ENCODE measurements at places on chromosomes 6 and 20. TPM values are rescaled to one million over a fixed set of nuclear protein-coding genes. Genes with fewer than 3 reads are reported as not detected.

- no peak for DNase-seq
Measured at GRCh38 chr6:53107091-53107490, 41.5 kb downstream of the GCM1 start.

Gene TUBB2B
- total RNA-seq = 6.7 TPM

Gene LCA5
- 4.9 TPM for total RNA-seq

- no peak for DNase-seq
Measured at GRCh38 chr6:117280922-117281321, 15.6 kb downstream of the VGLL2 start.

- DNase-seq = no peak
Measured at GRCh38 chr20:61931476-61932198, 134.0 kb downstream of the TAF4 start.

Gene TMEM14B
- total RNA-seq = 47.7 TPM

Gene FRK
- total RNA-seq = 0.05 TPM

DNA sequence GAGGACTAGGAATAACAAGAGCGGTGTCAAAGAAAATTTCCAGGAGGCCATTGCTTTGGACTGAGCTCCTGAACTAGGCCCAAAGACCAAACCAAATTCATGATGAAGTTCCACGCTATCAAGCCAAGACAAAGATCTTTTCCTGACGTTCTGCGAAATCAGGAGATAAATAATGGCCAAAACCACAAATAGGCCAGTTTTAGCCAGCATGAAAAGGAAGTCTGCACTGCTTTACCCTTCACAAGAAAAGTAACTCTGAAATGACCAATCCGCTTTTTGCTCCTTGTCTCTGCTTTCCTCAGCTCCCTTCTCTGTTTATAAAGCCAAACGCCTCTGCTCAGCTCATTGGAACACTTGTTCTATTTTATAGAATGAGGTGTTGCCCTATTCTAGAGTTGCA, 6.7 kb downstream of the NCOA5 start:
- no peak for DNase-seq

DNA sequence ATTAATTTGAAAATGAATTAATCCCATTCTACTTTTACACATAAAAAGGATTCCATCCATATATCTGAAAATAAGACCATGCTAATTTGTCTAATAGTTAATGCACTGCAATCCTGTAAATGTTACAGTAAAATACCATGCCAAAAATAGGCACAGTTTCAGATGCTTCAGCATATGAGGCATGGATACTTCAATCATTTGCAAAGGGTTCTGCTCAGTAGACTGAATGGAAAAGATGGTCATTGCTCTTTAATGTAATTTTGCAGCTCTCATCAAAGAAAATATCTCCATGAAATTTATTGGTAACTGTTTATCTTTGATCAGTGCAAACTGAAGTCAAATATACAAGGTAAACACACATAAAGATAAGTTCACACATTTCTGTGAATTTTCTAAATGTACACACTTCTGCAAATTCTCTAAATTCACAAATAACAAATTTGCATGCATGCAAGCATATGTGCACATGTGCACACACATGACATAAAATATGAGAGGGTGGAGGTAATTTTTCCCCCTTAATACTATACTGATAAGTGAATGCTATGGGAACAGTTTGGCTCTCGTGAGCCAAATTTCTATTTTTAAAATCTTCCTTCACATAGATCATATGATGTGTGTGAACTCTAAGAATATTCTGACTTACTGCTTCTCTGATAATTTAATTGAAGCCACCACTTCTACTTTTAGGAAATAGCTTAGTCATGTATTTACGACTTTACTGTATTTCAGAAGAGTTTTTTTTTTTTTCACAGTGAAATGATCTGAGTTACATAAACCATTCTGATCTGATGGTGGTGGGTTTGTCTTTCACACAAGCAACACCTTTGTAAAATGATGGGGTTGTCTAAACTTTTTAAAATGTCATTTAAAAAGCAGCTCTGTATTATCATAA, 996.8 kb upstream of the CITED2 start:
- DNase-seq = no peak

- DNase-seq = no peak
Measured at GRCh38 chr20:998231-998830, 3.8 kb downstream of the RSPO4 start.

- DNase-seq = no peak
Measured at GRCh38 chr6:38137608-38138265, 318.2 kb downstream of the ZFAND3 start.

Gene ARMH2
- not detected for total RNA-seq

DNA sequence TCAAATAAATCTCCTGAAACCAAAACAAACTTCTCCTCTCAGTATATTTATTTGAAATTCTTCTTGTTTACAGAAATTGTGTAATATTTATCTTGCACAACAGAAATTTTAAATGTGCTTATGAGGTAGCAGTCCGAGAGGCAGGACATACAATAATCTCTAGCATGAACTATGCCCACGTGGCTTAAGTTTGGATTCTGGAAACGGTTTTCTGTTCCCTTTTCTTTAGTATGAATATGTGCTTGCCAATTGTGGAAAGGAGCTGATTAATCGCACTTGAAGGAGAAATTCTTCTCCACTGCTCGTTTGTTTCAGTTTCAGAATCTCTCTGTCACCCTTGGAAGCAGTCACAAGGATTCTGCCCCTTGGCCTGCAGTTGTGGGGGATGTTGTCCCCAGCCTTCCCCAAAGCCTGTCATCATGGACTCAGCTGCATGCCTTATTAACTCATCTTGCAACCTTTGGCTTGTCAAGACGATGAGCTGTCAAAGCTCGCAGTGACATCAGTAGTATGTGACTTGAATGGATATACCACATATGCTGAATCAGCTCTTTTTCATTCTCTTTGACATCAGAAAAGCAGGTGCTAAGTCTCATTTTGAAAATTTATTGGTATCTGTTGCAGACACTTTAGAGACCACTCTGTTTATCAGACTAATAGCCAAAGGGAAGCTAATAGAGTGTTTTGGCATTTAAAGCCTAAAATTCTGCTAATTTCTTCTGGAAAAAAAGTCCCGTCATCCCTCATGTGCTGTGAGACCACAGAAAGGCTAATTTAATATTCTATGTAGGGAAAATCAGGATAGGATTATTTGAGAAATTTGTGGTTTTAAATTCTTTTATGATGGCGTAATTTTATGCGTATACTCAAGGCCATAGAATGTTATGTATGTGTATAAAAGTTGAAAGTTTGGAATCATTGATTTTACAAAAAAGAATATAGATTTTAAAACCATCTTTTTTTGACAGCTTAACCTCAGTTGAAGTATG, 186.8 kb downstream of the ARID1B start:
- no peak for DNase-seq
